Osteoblast (primary cell): ENCODE measurements at places on chromosomes 12 and 14. TPM values are rescaled to one million over a fixed set of nuclear protein-coding genes. Genes with fewer than 3 reads are reported as not detected.

DNA sequence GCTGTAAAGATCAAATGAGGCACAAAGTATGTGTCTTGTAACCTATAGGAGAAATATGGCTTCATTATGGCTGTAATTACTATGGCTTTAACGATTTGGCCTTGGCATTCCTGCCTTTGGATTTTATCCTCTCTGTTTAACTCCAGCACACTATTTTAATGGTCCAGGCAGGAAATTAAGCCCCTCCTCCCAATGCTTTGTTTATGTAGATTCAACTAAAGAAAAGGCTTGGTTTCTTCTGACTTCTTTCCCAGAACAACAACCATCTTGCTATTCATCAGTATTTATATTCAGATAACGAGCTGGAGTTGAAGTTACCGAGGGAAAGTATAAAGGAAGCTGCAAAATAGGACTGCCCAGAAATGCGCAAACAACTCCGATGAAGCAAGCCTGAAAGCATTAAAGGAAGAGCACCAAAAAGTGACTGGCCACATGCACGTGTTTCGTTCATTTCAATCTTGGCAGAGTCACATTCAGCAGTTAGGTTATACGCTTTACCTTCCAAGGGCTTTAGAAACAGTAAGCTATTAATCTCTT, 104.6 kb downstream of the NELL2 start:
- no peaks in the 10 kb centered on the region for H3K27me3 ChIP-seq
- no peaks in the 10 kb centered on the region for H3K4me1 ChIP-seq
- no peaks in the 10 kb centered on the region for H3K36me3 ChIP-seq
- no peak overlapping the region for H3K4me3 ChIP-seq

DNA sequence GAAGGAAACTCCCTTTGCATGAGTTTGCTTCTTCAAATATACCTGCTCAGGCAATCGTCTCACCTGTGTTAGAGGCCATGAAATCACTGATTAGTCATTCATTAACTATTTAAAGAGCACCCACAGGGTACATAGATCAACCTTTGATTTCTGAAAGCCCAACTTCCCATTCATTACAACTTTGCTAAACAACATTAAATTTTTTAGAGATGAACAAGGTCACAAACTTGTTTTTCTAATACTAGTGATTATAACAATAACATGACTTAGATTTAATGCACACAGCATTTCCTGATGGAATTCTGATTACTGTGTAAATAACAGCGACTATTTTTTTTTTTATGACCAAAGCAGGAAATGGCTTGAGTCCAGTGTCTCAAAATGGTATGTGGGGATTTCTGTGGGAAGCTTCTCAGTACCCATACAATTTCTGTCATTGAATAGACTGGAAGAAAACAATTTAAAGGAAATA, 5.4 kb upstream of the ERO1A start:
- H3K27me3 ChIP-seq: no peaks in the 10 kb centered on the region
- DNase-seq: no peak
- peaks cover 14% of the 10 kb centered on the region for H3K4me1 ChIP-seq
- H3K4me3 ChIP-seq: no peak overlapping the region
- no peak overlapping the region for H3K27ac ChIP-seq

DNA sequence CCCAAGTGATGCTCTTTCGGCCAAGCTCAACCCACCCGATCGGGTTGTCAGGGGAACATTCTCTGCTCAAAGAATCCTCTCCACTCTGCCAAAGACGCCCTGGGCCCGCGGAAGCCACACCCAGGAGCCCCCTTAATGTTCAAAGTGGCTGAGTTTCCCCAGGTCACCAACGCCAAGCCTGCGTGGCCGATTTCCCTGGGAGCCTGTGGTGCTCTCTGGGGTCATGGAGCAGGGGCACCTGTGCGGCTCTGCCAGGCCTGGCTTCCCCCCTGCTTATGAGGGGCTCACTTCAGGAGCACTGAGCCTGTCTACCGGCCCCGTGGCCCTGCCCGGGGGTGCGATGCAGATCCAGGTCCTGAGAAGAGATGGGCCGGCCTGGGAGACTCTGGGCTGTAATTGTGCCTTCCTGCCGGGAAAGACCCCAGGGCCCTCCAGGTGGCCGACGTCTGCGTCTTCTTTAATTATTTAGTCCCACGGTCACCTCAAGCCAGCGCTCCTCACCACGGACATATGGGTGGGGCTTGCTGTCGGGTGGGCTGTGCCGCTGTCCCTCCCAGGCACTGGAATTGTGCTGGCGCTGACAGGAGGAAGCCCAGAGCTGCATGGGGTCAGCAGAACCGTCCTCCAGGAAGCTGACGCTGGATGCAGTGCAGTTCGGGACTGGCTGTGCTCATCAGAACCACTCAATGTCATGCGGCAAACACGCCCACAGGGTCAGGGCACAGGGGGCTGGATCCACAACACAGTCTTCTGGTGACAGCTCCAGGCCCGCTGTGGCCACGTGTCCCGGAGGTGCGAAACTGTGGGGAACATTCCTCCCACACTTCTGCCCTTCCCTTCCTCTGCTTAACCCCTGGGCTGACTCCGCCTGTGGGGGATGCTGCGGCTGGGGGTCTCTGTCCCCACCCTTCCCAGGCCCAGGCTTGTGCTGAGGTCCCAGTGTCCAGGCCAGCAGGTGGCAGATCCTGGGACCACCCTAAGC, 267.6 kb upstream of the SFSWAP start:
- H3K4me1 ChIP-seq: no peaks in the 10 kb centered on the region
- DNase-seq: no peak
- no peaks in the 10 kb centered on the region for H3K27me3 ChIP-seq

Gene CACNA2D4
- total RNA-seq: 0.72 and 0.88 TPM in 2 replicates

Gene EXOC3L4
- 0.29 TPM in 1 of 2 replicates, not detected in the other for total RNA-seq
